ENCODE measurements at places on chromosomes 6 and 20.
A peak's percentile ranks its signal among the peaks of the same experiment; 100 is the strongest.

- no peak for DNase-seq
These were observed 40.8 kb downstream of the IYD start for GRCh38 chr6:150409576-150410066.

GRCh38 chr6:63140692-63141318 lies 70.5 kb upstream of the FKBP1C start:
- DNase-seq = no peak

DNA sequence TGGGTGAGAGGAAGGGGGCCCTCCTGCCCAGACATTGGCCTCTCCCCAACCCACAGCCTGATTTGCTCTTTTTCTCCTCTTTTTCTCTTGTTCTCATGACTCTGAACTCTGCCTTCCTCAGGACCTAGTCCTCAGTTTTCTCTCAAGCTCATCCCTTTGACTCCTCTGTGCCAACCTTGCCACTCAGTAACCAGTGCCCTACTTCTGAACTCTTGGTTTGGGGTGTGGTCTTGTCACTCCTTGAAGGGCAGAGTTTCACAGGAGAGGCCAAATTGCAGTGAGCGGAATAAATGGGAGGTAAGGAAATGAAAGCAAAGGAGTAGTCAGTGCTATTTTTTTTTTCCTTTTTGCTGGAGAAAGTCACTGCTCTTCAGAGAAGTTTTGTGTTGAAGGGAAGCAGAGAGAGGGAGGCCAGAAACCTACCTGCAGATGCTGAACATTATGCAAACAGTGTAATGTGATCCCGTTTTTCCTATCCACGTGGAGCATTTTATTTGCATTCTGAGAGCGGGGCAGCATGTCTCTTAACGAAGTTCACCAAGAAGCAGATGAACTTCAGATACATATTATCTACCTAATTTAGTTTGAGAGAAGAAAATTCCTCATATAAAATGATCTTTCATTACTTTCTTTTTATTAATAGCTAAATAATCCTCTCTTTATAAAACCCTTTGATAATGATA lies 26.9 kb downstream of the CFAP61 start:
- DNase-seq = peak; percentile 55

DNA sequence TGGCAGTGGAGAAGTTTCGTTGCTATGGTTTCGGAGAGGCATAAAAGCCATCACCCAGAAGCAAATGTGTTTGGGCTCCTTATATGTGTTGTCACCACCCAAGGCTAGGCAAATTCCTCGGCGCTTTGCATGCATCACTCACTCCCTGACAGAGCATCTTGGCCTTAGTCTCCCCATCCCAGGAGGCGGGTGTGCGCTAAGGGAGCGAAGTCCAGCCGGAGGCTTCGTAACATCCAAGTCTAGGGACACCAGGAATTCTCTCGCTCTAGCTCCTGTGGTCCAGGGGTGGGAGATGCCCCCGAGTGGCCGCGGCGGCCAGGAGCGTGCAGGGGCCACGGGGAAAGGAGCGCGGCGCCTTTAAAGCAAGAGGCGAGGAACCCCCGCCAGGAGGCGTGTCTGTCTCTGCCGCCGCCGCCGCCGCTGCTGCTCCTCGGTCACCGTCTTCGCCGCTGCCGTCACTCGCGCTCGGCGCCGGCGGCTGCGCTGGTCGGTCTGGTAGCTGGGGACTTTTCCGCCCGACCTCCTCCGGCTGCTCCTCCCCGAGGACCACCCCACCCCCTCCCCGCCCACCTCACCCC lies at the start of gene GRIK2:
TSS of gene GRIK2 (plus strand) at position 458 of the 578 bp plus-strand sequence.
- no peak for DNase-seq

GRCh38 chr6:152380351-152380767 lies 256.8 kb downstream of the SYNE1 start:
- DNase-seq = no peak

DNA sequence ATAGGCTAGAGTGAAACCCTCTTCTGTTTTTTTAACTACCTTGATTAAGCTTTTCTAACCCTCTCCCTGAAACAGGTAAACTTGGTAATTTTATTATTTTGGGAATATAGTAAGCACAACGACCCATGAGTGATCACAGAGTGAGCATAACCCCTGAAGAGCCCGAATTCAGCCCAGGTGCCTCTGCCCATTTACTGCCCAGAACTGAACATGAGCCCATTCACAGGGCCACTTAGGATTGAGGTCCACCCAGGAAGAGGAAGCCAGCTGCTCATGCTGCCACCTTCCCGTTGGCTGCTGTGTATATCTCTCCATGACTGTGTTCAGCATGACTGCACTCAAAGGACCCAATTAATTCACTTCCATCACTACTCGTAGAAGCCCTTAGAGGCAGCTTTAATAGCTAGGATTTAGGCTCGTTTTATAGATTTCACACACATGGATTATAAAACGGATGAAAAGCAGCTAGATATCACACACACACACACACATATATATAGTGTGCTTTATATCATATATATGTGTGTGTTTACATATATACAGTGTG lies 8.3 kb upstream of the PDE10A start:
- peak; percentile 62 for DNase-seq

DNA sequence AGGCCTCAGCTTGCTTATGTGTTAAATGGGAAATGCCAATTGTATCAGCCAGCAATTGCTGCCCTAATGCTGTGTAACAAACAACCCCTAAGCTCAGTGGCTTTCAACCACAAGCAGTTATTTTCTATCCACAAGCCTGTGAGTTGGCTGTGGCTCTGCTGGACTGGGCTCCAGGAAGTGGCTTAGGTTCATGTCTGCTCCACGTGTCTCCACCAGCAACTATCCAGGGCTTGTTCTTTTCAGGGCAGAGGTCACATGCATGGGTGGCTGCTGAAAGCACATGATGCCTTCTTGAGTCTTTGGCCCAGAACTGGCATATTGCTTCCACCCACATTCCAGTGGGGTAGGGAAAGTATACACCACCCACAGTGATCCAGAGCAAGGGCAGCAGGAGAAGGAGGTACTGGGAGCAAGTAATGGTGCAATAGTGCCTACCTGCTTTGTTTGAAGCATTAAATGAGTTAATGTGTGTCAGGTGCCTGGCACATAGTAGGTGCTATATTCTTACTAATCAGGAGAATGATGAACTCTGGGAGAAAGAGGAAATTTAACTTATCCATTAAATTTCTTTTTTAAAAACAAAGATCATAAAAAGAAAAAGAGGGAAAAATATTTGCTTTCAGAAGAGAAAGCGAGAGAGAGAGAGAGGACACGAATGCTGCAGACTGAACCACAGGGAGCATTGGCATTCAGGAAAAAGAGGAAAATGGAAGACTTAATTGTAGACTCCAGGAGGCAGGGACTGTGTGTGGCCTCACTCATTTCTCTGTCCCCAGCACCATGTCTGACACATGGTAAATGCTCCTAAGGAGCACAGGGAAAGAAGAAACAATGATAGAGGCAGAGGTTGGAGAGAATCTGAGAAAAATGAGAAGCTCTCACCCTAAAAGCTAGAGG lies 25.2 kb upstream of the RNF24 start:
- DNase-seq = no peak

DNA sequence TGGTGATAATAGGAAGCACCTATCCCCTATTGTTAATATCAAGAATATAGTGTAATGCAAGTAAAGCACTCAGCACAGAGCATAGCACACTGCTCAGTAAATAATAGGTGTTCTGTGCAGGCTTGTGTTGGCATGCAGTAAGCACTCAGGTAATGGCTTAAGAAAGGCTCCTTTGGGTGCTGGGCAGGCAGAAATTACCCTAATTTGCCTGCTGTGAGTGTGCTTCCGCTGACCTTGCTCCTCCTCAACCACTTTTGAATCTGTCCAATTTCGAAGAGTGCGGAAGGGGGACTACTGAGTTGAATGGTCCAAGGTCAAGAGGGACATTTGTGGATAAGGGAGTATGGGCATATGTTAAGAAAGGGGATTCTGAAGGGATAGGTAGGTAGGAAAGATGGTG lies 15.4 kb downstream of the SRSF3 start:
- DNase-seq = no peak

GRCh38 chr6:11263291-11263775 lies 30.9 kb upstream of the NEDD9 start:
- no peak for DNase-seq

DNA sequence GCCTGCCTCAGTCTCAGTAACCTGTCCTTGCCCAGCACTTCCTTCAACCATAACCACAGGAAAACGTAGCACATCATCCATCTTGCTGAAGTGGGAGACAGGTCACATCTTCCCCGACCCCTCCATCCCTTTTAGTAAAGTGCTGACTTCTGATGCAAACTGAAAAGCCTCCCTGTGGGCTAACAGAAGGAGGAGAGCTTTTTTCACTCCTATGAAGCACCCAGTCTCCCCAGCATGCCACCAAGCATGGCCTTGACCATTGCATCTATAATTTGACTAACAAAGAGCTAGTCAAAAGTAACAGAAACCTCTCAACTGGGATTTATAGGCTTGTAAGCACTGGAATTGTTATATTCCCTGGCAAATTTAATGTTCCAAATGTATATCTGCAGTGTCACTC lies 288.9 kb upstream of the IRAK1BP1 start:
- no peak for DNase-seq

GRCh38 chr6:123007885-123008284 lies 11.8 kb downstream of the CLVS2 start:
- no peak for DNase-seq

DNA sequence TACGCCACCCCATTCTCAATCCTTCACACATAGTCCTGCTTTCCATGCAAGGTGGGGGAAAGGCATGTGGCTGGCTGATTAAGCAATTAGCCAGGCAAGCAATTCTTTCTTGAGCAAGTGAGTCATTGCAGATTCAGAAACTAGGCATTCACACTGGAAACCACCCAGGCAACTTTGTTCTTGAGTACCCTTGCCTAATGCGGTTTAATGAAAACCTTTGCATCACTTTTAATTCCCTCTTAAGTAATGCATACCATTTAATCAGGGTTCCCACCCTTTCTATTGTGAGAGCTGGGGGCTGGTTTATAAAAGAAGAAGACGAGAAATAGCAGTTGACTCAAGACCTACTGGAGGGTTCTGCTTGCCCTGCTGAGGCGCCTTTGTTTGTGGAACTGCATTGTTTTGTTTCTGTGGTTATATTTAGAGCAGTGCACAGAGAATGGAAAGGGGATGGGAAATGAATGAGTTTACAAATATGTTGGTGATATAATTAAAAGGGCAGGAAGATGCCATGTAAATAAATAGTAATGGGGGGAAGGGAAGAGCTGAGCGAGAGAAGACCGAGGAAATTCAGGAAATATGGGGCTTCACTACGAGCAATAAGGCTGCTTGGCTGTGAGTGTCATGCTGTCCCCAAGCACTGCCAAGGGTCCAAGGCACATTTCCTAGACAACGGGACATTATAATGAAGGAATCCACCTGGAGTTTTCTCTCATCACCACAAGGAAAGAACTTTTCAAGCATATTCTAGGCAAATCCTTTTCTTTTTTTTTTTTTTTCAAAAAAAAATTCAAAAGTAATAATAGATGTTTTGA lies 48.8 kb upstream of the TSHZ2 start:
- no peak for DNase-seq

- no peak for DNase-seq
These were observed 95.9 kb upstream of the CHD6 start for GRCh38 chr20:41714030-41714429.

GRCh38 chr6:3451498-3451897 lies 5.4 kb downstream of the SLC22A23 start:
- DNase-seq = no peak

DNA sequence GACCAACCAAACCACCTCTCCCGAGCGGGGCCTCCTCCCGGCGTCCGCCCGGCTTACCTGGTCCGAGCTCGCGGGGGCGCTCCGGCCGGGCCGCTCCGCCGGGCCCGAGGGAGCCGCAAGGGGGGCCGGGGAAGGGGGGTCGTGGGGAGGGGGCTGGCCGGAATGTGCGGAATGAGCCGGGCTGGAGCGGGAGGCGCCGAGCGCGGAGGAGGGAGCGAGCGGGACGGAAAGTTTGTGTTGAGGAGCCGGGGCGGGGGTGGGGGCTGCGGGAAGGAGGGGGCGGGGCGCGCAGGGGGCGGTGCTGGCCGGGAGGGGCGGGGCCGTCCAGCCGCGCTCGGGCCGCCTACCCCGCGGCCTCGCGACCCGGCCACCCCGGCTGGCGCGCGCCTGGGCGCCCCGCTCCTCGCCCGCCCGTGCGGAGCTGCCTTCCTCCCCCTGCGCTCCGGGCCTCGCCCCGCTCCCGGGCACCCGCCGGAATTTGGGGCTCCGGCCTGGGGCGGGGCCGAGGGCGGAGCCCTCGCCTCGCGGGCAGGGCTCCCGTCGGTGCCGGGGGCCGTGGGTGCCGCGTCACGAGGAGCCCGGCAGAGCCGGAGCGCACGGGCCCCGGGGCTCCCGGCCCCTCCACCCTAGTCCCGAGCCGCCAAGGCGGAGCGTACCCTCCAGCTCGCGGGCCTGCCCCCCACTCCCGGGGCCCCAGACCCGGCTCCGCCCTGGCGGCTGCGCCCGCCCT lies at the start of gene TEAD3:
TSS of gene TEAD3 (minus strand) at position 239 of the 730 bp plus-strand sequence.
- DNase-seq = peak; percentile 57

Measured in NCI-H510A (cell line).